ENCODE measurements at places on chromosomes 7 and 10.

GRCh38 chr10:70458329-70459060 lies 17.0 kb upstream of the NODAL start:
- DNase-seq: peak; percentile 92

- DNase-seq: no peak
Measured at GRCh38 chr7:39816462-39817060, 133.5 kb upstream of the CDK13 start.

DNA sequence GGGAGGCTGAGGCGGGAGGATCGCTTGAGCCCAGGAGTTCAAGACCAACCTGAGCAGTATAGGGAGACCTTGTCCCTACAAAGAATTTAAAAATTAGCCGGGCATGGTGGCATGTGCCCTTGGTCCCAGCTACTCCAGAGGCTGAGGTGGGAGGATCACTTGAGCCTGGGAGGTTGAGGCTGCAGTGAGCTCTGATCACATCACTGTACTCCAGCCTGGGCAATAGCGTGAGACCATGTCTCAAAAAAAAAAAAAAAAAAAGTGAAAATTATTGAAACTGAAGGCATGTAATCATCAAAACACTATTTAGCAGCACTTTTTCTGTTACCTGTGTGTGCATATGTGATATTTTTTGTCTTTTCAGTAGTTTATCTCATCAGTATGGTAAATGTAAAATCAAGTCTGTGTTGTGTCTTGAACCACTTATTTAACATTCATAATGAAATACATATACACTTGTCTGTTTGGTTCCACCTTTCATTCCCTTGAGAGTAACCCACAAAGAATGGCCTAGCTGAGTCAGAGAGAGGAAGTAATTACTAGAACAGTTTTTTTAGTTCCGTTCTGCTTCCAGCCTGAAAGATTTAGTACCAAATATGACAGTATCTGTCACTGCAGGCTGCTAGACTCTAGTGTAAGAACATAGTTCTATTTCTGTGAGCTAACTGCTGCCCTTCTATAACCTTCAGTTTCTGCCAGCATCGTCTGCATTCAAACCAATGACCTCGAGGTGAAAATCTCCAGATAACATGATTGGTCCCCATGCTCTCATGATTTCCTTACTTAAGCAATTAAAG lies 68.6 kb downstream of the MMRN2 start:
- DNase-seq: peak; percentile 67

- no peak for DNase-seq
Measured at GRCh38 chr10:105968666-105969065, 1195.8 kb downstream of the SORCS1 start.

DNA sequence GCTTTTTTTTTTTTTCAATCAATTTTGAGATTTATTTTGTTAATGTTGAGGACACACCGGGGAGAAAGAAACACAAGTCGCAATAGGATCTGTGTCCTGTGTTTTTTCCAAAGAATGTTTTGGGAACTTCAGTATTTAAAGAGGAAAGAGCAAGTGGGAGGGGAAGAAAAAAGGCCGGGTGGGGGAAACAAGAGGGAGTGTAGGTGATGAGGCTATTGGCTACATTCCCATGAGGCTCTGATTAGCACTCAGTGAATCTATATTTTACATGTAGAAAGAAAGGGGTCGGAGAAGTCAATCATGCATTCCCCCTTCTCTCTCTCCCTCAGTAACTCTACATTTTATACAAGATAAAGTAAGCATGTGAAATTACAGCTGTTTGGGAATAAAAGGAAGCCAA lies 4.1 kb downstream of the ZNF680 start:
- DNase-seq: no peak

- DNase-seq: peak; percentile 14
Measured at GRCh38 chr7:80934321-80934720, 15.5 kb upstream of the SEMA3C start.

- DNase-seq: no peak
Measured at GRCh38 chr7:38330861-38331621, 57.6 kb upstream of the TARP start.

GRCh38 chr7:5435291-5436002 lies 11.8 kb upstream of the TNRC18 start:
- no peak for DNase-seq

DNA sequence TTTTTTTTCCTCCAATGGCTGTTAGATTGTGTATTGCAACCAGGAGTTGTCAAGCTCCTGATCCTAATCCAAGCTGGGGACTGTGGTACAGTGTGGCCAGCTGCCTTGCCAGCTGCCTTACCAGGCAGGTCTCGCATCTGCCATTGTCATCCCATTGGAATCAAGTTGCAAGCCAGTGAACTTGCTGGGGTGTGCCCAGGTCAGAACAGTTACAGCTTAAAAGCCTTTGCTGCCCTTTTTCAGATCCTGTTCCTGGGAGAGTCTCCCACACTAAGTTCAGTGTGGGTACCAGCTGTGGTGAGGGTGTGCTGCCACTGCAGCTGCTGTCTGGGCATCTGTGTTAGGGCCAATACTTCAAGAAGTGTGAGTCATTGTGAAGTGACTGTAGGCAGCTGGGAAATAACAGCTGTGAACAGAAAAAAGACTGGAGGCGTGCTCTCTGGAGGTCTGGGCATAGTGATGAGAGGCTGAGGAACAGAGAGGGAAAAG lies 72.8 kb downstream of the CCNY start:
- DNase-seq: peak; percentile 89

DNA sequence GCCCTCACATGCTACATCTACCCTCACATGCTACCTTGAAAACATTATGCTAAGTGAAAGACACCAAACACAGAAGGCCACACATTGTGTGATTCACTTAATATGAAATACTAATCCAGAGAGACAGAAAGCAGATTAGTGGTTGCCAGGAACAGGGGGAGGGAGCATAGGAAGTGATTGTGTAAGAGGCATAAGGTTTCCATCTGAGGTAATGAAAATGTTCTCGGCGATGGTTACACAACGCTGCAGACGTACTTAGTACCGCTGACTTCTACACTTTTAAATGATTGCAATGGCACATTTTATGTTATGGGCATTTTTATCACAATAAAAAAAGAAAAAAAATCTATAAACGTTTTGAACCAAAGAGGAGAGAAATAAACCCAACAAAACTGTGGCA lies 742.3 kb downstream of the TYW1 start:
- DNase-seq: no peak

GRCh38 chr10:99328579-99329303 lies 415 bp upstream of the CNNM1 start:
- no peak for DNase-seq

GRCh38 chr7:159143780-159144757 lies 598 bp downstream of the VIPR2 start:
- DNase-seq: no peak

DNA sequence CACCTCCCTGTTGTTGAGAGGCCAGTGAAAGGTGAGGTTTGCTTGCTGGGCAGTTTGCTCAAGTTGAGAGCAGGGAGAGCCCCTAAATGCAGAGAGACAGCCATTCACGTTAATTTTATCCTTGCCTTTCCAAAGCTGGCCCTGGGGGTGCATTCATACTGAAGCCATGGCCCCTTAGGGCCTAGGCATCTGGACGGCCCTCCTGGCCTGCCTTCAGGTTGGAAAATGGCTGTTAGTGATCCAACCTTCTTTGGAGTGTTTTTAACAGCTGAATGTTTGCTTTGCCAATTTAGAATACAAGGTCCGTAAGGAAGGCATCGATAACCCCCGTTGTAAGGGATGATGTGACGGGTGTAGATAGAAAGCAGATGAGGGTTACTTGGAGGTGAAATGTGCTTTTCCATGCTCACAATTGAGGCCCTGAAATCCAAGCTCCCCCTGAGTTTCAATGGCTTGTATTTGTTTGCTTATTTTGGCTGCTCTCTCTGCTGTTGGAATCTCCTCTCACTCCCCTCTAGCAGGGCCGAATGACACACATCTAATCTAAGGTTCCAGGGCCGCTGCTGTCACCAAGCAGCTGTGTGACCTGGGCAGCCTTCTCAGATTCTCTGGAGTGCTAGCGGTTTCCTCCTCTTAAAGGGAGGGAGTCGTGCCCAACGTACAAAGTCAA lies 171.6 kb upstream of the MKI67 start:
- no peak for DNase-seq

DNA sequence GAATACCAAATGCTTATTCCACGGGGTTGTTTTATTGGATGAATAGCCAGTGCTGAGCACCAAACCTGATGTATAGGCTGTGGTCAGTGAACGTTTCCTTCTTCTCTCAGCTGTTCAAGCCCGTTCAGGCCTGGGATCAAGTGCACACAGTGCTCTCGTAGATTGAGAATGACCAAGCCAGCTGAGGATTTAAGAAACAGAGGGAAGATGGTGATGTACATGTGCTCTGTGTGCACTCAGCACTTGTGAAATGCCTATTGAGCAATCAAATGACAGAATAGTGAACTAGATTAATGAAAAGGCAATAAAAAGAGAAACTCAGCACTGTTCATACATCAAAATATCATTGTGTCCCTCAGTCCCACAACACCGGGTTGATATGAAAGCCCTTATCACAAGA lies 302.5 kb downstream of the BMPER start:
- no peak for DNase-seq

DNA sequence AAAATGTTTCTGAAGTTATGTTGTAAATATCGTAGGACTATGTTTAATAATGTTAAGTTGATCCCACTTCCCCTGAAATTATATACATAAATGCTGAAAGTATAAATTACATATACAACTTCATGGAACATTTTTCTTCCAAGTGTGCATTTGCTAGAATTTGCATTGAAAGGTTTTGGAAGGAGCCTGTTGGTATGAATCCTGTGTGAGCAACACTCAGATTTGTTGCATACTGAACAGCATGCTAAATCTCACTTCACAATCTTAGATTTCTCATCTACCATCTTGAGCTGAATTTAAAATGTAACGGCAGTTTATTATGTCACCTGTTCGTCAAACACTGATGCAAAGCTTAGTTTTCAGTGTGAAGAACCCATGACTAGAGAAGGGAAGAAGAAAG lies 172.6 kb downstream of the MALRD1 start:
- no peak for DNase-seq

- DNase-seq: no peak
Measured at GRCh38 chr10:16049782-16050181, 189.5 kb upstream of the MINDY3 start.

DNA sequence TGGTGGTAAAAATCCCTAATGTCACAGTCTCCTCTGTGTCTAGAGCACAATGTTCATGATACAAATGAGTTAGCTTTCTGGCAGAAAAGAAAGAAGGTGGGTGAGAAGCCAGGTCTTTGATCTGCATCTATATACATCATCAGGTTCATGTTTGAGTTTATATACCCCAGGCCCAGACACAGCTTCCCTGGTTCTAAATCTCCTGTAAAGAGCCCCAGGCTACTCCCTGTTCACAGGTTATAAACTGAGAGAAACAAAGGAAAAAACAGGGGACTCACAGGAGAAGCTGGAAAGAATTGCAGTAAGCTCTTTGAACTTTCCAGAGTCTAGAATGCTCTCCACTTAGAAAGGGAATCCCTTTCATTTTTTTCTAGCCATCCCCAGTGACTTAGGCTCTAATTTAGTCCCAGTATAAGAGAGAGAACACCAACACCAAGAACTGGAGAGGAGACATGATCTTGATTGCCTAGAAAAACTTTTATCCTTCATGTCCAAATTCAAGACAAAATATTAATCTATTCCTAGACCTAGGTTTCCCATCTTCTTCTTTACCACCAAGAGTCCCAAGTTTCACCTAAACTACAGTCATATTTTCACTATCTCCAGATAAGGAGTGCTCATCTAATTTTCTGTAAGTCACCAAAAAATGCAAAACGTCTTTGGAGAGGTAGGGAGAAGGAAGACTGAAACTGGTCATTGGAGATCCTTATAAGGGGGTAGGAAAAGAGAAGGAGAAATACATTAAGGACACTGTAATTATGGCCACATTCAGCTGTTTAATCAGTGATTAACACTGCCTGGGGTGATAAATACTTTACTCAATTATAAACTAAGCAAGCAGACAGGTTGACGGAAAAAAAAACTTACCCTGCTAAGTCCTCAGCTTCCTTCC lies 469 bp downstream of the MSS51 start:
- DNase-seq: no peak

DNA sequence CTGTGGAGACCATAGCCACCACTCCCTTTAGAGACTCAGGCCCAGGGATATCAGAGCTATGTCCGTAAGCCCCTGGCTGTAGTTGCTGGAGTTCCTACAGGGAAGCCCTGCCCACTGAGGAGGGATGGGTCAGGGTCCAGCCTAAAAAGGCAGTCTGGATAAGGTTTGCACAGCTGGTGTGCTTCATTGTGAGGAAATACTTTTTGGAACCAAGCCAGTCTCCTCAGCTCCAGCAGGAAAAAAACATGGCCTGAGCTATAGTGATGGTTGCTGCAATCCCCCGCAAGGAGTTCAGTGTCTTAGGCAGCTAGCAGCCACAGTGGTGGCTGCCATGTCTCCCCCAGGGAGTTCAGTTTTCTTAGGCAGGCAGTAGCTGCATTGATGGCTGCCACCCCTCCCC lies 52.6 kb upstream of the CYP2C8 start:
- DNase-seq: no peak

DNA sequence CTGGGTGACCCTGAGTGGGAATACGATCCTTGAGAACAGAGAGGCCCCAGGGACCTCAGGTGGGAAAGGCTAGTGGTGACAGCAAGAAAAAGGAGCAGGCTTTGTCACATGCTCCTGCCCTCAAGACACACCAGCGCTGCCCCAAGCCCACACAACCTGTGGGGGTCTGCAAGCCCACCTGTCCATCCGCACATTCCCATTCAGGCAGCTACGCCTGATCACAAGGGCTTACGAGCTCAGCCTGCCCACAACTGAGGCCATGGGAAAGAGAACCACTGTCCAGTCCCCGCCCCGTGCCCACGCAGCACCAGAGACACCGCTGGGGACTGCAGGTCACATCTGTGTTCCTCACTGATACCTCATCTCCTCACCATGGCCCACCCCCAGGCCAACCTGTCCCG lies 26.7 kb downstream of the EBF3 start:
- no peak for DNase-seq

DNA sequence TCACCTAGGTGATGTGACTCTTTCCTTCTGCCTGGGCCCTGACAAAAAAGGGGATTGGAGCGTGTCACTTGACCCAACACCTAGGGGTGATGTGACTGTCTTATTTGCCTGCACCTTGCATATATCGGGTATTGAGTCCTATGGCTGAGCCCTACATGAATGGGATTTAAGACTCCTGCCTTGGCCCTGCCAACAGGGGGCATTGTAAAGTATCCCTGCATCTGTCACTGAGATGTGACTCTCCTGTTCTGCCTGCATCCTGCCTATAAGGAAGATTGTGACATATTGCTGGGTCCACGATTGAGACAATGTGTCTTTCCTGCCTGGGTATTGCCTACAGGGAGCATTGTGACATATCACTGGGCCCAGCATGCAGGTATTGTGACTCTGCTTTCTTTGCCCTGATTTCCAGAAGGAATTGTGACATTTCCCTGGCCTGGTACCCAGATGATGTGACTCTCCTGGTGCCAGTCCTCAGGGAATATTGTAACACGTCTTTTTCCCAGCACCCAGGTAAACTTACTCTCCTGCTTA lies 14.2 kb upstream of the ZNF107 start:
- no peak for DNase-seq

GRCh38 chr10:125765835-125766234 lies 9.8 kb downstream of the MMP21 start:
- DNase-seq: no peak

GRCh38 chr10:81548160-81548559 lies 326.8 kb upstream of the NRG3 start:
- no peak for DNase-seq

GRCh38 chr7:38600741-38601140 lies 30.4 kb downstream of the AMPH start:
- DNase-seq: no peak
